Glomerular endothelial cell (primary cell): ENCODE measurements at places on chromosomes 1 and 21. TPM values are rescaled to one million over a fixed set of nuclear protein-coding genes. Genes with fewer than 3 reads are reported as not detected.

S100A16 gene
- 582 and 906 TPM in 2 replicates for total RNA-seq

- DNase-seq: no peak
Observed at GRCh38 chr1:214306269-214306668, 25.3 kb downstream of the SMYD2 start.

HENMT1 gene
- total RNA-seq: 2.7 and 3.0 TPM in 2 replicates

NBPF9 gene
- 11.3 and 16.0 TPM in 2 replicates for total RNA-seq

- no peak for DNase-seq
Observed at GRCh38 chr21:44259082-44259705, 2.5 kb downstream of the DNMT3L start.

DNA sequence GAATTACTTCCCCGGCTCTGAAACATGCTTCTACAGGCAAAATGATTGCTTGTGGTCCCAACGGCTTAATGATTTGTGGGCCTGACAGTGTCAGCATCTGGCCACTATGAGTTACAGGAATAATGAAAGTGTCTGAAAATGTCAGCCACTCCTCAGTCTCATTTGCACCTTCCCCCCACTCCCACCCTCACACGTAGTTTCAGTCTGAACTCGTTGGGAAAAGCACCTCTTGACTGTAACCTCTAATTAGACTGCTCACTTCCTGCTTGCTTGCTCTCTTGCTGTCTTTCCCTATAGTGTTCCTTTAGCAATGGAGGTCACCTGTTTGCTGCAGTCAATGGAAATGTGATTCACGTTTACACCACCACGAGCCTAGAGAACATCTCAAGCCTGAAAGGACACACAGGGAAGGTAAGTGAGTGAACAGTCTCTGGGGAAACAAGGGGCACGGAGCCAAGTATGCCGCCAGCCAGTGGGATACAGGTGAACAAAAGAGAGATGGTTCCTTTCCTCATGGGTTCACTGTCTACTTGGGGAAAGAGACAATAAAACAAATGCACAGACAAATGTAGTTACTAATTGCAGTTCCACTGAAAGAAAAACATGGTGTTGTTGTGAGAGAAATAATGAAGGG, 27.1 kb downstream of the CFAP57 start:
- no peak for DNase-seq

GRCh38 chr1:76769911-76770310, 97.4 kb upstream of the ST6GALNAC5 start:
- DNase-seq: no peak

RCAN1 gene
- 25.2 and 42.8 TPM in 2 replicates for total RNA-seq

C4BPB gene
- not detected in 2 replicates for total RNA-seq

LRRC38 gene
- total RNA-seq: 0.19 TPM in 1 of 2 replicates, not detected in the other

DNA sequence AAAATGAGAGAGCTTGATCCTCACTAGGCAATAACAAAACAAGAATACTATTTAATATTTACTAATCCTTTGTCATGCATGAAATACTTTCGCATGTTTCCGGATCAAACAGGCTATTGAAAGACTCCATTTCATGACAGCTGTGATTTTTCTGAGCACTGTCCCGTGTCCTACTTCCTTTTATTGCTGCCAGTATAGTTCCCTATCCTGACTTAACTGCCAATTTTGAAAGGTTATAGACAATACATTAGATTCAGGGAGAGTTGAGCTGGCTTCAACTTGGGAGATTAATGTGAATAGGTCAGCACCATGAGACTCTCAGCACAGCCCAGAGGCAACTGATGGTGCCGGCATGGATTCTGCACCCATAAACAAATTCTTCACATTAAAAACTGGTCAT, 225.8 kb downstream of the VAV3 start:
- DNase-seq: no peak

NOL9 gene
- total RNA-seq: 19.5 and 32.1 TPM in 2 replicates

DNA sequence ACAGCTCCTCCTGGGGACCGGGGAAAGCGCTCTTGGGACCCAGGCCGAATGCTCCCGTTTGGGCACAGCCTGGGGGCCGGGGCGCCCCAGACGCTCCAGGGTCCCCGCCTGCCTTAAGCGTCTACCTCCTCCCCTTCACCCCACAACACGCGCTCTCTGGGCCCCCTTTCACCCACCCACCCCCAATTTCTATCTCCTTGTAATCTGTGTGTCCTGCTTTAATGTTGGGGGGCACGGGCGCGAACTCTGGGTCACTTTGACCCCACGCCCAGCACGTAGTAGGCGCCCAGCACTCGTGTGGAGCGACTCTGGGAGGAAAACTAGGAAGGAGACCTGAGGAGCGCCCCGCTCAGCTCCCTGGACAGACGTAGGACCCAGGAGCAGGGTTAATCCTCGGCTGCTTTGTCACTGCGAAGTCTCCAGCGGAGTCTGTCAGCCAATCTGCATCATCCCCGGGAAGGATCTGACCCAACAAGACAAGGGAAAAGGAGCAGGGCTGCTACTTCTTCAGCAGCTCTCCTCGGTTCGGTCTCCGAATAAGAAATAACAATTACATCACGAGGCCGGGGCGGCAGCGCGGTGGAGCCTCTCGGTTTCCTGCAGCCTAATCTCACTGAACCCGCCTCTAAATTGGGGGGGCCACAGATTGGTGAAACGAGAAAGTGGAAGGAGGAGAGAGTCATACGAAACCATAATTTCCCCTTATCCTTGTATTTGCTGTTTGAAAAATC, 757 bp upstream of the NRIP1 start:
- no peak for DNase-seq
